DMS79 (cell line): ENCODE measurements at places on chromosomes 2 and 18.

GRCh38 chr2:96184188-96184587, 24.4 kb downstream of the STARD7 start:
- DNase-seq: no peak

DNA sequence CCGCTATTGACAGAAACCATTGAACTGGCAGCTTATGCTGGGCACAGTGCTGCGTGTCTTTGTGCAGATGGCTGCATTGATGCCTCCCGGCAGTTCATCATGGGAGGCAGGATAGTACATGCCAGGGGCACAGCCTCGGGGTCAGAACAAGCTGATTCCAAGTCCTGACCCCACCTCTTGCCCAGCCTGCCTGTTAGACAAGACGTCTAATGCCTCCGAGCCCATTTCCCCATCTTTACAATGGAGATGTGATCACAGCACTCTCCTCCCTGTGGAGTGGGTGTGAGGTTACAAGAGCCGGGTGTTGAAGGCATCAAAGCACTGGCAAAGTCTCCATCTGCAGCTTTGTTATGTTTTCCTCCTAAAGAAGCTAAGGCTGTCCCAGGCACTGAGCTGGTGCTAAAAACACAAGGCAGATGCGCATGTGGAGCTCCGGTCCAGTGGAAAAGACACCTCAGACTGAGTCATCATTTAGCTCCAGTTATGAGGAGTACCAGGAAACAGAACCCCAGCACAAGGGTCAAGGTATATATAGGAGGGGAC, 125.7 kb upstream of the EPAS1 start:
- no peak for DNase-seq

- DNase-seq: peak; percentile 72
Measured at GRCh38 chr2:124025171-124025580, at the start of gene CNTNAP5. Gene CNTNAP5, plus strand, starts transcription at chr2:124025287. Its CDS starts 364 bp downstream, at chr2:124025651.

DNA sequence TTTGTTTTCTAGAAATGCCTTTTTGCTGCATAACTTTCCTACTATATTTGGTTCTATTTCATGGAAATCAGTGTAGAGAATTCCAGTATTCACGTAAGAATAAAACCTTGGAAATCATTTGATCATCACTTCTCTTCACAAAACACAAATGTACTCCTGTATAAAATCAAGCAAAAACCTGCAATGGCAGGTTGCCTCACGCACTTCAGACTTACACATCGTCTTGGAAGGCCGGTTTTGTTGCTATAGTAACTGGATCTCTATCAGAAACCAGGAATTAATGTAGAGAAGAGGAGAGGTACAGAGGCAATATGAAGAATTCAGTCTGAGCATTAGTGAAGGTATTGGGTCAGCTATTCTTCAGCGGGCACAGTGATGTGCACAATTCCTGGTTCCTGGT, 370.7 kb upstream of the CYRIA start:
- no peak for DNase-seq

GRCh38 chr2:232162187-232162586, 200.7 kb downstream of the DIS3L2 start:
- DNase-seq: no peak

GRCh38 chr2:16373341-16373740, 292.3 kb downstream of the CYRIA start:
- no peak for DNase-seq

GRCh38 chr18:39480494-39481195, 1915.0 kb upstream of the CELF4 start:
- DNase-seq: no peak

DNA sequence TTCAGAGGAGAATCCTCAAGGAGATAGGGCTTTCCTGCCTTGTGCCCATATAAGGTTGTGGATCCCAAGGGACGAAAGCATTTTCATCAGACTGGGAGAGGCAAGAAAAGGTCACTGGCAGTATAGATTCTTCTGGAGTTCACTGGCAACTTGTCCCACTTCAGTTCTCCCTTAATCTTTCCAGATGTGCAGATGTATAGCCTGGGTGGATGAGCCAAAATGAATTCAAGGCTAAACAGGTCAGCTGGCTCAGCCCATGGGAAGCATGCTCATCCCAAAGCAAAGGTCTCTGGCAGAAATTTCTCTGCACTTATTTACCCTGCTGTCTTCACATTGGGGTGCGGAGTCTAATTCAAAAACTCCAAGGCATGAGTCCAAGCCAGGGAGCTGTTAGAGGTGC, 148.9 kb upstream of the TNP1 start:
- DNase-seq: no peak

- DNase-seq: no peak
Measured at GRCh38 chr2:222433332-222434173, 9.2 kb downstream of the SGPP2 start.

- no peak for DNase-seq
Measured at GRCh38 chr2:129491308-129491707, 488.2 kb upstream of the RAB6C start.

DNA sequence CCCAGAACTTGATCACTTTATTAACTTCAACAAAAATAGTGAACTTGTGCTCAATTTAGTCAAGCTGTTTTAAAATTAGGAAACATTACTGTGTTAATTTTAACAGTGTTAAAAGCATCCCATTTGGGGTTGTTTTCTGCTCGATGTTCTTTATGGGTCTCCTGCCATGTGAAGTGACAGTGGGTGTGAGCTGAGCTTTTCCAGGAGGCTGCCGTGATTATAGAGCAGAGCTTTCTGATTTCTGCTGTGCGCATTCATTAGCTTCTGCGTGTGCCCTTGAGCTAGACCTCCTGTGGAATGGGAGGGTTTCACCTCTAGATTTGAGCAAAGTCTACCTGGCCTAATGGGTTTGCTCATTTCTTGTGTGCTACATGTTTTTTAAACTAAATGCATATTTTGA, 121.5 kb downstream of the WDSUB1 start:
- no peak for DNase-seq

DNA sequence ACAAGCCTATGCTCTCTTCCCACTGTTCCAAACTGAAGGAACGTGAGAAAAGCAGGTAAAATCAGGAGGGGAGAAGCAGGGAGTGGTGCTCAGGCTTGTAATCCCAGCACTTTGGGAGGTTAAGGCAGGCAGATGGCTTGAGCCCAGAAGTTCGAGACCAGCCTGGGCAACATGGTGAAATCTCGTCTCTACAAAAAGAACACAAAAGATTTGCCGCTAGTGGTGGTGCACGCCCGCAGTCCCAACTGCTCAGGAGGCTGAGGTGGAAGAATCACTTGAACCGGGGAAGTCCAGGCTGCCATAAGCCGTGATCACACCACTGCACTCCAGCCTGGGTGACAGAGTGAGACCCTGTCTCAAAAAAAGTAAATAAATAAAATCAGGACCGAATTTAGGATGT, 1.3 kb upstream of the TMSB10 start:
- DNase-seq: no peak

GRCh38 chr2:172693037-172693436, 42.6 kb upstream of the RAPGEF4 start:
- no peak for DNase-seq

DNA sequence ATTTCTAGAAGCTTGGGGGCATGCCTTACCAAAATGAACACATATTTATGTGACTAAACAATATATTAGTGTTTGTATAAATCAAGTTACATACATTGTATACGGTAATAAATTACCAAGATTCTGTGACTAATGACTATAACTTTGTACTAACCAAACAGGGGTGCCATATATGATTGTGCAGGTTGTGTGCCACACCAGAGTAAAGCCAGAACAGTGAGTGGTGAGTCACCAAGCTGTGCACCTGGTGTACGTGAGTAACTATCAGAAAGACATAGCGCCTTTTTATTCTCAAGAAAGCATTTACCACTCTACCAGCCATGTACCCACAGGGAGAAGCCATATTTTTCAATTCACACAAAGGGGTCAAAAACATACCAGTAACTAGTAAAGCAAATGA, 453.2 kb upstream of the PIK3C3 start:
- no peak for DNase-seq

- no peak for DNase-seq
Measured at GRCh38 chr2:67070826-67071225, 326.3 kb upstream of the ETAA1 start.

DNA sequence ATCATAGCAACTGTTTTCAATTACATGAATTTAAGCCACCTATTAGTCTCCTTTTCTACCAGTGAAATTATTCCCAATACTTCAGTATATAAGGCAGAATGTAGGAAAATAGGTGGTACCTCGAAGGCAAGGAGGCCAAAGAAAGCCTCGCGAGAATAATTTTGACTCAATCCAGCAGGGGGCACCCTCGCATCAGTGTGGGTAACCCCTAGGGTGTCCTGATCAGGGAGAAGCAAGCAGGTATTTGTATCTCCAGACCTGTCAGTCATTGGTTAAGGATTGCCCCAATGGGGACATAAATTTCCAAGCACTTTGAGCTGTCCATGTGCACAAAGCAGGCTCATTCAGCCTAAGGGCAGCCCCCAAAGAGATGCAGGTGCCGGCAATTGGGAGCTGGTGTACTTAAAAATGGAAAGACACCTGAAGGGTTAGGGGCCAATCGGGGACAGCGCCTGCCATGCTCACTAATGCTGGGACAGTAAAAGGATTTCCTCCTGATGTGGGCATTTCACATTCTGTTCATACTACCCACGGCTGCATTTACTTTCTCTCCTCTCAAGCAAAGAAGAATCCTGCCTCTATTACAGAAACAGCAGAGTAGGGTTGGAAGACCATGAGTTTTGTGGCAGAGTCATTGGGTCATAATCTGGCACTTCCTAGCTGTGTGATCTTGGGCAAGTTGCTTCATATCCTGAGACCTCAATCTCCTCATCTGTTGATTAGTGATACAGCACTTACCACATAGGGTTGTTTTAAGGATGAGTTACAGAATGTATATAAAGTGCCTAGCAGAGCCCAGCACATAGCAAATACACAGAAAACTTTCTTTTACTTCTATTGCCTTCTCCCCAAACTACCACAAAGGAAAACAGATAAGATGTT, 136.1 kb downstream of the ICOS start:
- DNase-seq: no peak

DNA sequence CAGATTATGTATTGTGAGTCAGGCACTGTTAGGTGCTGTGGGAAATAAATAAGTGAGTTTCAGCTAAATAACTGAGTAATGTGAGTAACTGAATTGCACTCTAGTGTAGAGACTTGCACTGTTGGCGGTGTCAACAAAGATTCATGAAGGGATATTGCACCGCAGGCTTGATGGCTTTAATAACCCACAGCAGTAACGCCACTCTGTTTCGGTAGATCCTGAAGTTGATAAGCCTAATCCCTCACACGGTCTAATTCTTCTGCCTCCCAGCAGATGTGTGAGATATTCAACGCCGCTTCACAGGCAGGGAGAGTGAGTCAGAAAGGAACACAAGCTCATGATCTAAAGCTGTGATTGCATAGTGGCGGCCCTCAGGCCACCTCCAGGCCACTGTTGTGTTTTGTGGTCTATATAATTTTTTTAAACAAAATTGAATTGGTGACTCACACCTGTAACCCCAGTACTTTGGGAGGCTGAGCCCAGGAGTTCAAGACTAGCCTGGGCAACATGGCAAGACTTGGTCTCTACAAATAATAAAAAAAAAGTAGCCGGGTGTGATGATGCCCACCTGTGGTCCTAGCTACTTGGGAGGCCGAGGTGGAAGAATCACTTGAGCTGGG, 94.3 kb downstream of the LIPG start:
- DNase-seq: peak; percentile 23

DNA sequence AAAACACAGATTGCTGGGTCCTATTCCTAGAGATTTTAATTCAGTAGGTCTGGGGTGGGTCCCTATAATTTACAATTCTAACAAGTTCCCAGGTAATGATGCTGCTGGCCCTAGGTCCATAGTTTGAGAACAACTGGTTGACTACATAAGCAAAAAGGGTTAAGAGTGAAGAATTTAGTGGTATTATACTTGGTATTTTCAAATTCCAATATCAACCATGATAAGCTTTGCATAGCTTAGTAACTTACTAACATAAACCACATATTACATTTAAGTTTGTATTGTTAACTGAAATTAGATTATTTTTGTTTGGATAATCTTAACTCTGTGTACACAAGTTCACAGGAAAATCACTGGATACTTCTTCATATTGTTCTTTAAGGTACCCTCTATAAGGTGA, 862.9 kb upstream of the ACVR2A start:
- DNase-seq: no peak

- DNase-seq: no peak
Measured at GRCh38 chr2:216991563-216991962, 131.7 kb upstream of the TNP1 start.

- no peak for DNase-seq
Measured at GRCh38 chr2:184534986-184535385, 63.3 kb upstream of the ZNF804A start.

DNA sequence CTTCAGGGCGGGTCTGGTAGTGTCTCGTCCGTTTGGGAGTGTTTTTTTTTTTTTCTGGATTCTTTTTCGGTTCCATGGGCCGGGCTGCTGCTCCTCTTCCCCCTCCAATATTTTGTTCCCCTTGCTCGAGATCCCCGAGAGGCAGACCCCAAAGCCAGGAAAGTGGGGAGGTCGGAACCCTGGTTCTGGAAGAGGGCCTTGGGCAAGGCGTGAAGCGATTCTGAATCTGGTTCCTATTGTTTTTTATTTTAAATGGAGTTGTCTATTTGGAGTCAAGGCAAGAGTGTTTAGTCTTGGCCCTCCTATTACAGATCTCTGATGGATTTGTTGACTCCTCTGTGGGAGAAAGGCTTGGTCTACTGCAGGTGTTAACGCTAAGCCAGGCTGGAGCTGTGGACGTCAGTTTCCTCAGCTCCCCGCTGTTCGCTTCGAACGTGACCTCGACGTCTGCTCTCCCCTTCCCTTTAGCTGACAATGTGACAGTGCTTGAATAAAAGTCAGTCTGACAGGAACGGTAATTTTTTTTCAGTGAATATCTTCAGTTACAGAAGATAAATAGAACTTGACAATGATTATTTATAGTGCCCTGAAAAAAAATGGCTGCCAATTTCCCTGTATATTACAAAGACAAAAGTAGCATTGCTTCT, 683 bp upstream of the DNAJC27 start:
- DNase-seq: peak; percentile 23

- no peak for DNase-seq
Measured at GRCh38 chr2:133942398-133942797, 311.5 kb upstream of the MGAT5 start.

- DNase-seq: no peak
Measured at GRCh38 chr2:22604136-22604535, 780.8 kb upstream of the KLHL29 start.

DNA sequence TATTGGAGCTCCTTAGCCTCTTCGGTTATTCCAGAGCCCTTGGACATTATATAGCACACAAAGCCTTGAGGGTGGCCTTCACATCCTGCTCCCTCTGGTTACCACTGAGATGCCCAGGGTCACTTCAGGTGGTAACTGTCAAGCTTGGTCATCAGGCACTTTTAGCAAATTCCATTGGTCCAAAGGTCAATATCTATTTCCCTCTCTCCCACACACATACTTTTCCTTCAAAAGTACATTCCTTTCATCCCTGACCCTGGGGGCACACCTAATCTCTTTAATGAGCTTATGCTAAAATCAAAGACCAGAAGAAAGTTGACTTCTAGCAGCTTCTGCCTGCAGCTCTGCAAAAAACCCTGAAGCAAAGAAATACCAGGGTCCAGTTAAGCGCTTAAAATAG, 172.0 kb upstream of the NRP2 start:
- DNase-seq: no peak

GRCh38 chr18:74589811-74590210, 7.9 kb upstream of the ZNF407 start:
- DNase-seq: no peak
